NCI-H524 (cell line): ENCODE measurements at places on chromosomes 7 and 10.

- no peak for DNase-seq
Observed at GRCh38 chr7:40969641-40970040, 733.2 kb downstream of the INHBA start.

DNA sequence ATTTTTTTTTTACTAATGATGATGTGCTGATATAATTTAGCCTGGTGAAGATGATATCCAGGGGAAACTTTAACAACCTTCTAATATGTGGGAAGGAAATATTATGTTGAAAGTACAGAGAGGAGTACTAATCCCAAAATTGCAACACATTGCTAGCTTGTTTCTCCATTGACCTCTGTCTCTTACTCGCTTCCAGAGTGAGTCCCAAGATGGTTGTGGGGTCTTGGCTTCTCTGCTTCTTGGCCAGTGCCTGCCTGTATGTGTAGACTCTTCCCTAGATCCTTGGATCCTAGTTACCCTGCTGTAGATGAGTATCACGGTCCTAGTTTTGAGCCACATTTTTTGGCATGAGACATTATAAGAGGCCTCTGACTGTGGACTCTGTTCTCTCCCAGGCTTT lies 17.5 kb downstream of the BMPER start:
- no peak for DNase-seq

- DNase-seq, result no peak
Observed at GRCh38 chr7:44617225-44617890, 10.9 kb downstream of the OGDH start.

DNA sequence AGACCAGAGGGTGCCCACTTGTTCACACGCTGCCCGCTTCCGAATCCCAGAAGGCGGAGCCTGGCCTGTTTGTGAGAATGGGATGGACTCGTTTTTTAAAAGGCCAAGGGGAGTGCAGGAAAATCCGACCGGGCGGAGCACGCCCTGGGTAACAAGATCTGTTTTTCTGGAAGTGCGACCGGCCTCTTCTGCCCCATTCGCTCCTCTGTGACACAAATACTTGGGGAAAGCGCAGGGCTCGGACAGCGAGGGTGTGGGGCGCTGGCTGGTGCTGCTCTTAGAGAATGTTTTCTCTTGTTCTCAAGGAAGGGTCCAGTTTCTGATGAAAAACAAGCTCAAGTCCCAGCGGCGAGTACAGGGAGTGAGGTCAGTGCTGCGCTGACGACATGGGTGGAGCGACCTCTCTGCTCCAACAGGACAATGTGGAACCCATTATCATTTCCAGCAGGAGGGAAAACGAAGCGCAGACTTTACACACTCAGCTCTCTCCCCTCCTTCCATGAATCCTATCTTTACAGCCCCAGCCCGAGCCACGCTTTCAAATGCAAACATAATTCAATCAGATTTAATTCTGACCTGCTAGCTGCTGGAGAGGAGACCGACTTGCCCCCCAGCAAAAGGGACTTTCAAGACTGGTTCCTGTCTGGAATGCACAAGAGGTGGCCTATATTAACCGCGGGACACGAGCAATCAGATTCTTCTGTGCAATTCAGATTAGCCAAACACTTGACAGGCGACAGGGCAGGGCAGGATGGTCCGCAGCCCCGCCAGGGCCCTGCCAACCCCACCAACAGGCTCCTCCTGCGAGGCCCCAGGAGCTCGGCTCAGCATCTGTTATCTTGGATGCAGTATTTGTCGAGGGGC lies 1.1 kb downstream of the RADIL start:
- no peak for DNase-seq

- no peak for DNase-seq
Observed at GRCh38 chr7:23235813-23236221, 10.8 kb upstream of the GPNMB start.

DNA sequence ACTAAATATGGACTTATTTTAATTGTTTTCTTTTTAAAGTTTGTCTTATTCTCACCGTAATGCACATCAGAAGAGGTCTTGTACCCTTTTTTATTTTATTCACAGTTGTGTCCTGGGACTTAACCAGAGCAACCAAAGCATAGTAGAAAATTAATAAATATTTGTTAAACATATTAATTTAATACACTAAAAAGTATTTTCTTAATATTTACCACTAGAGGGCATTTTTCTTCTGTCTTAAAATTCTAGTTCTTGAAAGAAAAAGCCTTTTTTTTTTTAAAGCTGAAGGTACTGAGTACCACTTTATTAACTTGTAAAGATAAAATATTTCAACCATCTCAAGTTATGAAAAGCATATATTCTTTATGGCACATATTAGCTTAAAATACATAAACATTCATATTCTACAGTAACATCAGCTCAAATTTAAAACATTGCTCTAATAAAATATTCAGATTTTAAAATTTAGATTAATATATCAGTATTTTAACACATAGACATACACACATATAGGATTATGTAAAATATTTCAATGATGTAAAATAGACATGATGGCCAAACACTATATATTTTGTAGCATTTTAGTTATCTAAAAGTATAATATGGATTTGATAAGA lies 260.4 kb downstream of the SEMA3A start:
- DNase-seq, result no peak

GRCh38 chr7:74683799-74684198 lies 26.3 kb downstream of the GTF2I start:
- DNase-seq, result no peak

GRCh38 chr7:55438757-55439525 lies 73.8 kb downstream of the LANCL2 start:
- no peak for DNase-seq

DNA sequence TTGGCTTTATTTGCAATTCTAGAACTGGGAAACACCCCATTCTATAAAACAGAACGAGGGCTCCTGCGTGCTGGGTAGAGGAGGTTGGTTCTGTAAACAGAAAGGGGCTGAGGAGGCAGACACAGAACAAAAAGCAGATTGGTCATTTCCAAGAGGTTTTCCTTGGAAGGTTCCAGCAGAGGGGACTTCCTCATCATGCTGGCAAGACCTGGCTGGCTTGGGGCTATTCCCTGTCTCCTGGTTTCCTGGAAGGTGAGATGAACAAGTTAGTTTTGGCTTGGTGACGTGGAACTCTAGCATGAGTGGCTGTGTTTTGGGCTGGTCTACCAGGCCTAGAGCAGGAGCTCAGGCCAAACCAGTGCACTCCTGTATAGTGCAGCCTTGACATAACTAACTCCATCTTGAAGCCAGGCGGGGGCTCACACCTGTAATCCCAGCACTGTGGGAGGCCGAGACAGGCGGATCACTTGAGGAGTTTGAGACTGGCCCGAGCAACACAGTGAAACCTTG lies 26.1 kb upstream of the DNAJB6 start:
- DNase-seq, result no peak

GRCh38 chr10:117989962-117990361 lies 56.8 kb downstream of the RAB11FIP2 start:
- DNase-seq, result no peak

DNA sequence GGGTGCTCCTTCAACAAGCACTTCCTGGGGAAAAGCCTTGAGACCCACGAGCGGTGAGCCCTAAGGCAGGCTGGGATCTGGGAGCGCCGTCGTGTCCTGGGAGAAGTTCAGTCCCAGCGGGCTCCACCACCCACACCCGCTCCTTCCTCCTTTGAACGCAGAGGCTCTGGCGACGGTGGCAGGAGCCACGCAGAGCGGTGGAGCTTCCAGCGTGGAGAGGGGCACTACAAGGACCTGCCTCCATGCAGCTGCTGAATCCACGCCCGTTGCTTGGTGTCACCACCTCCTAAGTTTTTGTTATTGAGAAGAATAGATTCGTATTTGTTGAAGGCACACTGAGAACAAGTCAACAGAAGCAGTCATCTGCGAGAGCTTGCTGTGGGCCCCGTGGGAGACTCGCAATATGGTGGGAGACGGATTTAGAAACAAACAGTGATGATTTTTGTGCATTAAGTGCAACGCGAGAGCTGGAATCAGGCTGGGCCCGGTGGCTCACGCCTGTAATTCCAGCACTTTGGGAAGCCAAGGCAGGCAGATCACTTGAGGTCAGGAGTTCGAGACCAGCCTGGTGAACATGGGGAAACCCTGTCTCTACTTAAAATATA lies 60.1 kb upstream of the SDK1 start:
- no peak for DNase-seq

DNA sequence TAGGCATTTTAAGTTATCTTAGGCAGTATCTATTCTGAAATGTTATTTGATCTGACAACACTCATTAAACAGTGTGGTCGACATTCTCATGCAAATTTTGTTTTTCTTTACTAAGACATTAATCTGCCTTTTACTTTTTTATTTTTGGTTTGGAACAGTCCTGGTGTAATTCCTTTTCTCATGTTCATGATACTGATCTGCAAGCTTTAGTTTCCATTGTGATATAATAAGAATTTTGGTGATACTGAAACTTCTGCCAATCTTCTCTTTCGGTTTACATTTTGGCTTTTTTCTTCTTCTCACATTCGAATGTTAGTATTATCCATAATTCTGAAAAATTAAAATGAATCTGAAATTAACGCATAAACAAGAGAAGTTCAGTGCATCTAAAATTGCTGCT lies 281.9 kb upstream of the MTPN start:
- DNase-seq, result no peak
